ENCODE measurements at places on chromosomes 2 and 18.

- DNase-seq = no peak
Measured at GRCh38 chr2:69067026-69067630, 54.1 kb downstream of the ANTXR1 start.

GRCh38 chr18:21242141-21242779 lies at the start of gene GREB1L:
GREB1L (plus strand) TSS chr18:21242232; CDS start chr18:21383519, 141,287 bp downstream.
- DNase-seq = peak; percentile 19

DNA sequence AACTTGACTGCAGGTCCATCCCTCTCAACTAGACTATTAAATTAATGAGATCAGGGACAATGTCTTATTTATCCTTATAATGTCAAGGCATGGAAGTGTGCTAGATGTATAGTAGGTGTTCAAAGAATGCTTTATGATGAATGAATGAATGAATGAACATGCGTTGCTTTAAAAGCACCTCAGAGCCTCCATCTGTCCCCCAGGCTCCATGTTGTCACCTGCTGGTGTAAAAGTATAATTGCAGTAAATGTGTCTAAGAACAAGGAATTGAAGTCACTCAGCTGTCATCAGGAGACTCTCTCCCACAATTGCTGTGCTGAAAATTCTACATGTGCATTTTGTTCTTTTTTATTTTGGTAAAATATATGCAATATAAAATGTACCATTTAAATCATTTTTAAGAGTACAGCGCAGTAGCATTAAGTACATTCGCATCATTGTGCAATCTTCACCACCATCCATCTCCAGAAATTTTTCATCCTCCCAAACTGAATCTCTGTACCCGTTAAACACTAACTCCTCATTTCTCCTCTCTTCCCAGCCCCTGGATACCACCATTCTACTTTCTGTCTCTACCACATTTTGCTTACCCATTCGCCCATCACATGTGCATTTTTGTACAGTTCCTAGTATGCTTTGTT lies 52.6 kb downstream of the GNAL start:
- no peak for DNase-seq

- no peak for DNase-seq
Measured at GRCh38 chr2:237927135-237927534, 39.7 kb upstream of the UBE2F start.

DNA sequence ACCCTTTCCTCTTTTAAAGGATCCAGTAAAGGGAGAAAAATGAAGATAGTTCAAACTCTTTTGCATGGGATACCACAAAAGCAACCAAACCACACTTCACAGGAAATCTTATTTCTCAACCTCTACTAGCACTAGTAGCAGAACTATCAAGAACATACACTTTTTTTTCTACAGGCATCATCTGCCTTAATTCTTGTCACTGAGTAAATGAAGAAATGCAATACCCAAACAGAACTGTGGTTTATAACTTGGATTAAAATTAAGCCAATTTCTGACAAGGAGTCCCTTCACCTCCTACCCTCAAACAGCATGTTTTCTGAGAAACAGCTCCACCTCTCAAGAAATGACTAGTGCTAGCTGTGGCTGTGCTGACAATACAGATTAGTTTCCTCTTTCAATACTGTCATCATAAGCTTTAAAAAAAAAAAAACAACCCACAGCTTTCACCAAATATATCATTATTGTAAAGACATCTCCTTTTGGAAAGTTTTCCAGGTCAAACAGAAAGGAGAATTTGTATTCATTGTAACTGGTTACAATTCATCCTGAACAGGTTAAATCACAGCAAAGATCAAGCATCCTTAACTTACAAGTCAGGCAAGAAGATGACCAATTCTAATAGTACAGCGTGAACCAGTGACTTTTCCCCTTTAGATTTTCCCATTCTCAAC lies 44.4 kb downstream of the PTPN2 start:
- DNase-seq = peak; percentile 14

DNA sequence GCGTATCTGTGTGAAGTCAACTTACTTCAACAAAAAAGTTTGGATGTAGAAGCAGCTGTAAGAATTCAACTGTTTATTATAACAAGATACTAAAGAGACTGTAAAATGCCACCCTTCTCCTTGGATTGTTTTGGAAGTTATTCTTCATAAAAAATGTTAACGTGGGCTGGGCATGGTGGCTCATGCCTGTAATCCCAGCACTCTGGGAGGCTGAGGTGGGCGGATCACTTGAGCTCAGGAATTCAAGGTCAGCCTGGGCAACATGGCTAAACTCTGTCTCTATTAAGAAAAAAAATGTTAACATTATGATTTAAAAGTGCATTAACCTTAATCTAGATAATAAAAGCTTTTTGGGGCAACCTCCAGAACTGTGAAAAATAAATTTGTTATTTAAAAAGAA lies 7.7 kb downstream of the CIAO1 start:
- DNase-seq = no peak

- DNase-seq = no peak
Measured at GRCh38 chr2:33665039-33665438, 65.9 kb upstream of the FAM98A start.

DNA sequence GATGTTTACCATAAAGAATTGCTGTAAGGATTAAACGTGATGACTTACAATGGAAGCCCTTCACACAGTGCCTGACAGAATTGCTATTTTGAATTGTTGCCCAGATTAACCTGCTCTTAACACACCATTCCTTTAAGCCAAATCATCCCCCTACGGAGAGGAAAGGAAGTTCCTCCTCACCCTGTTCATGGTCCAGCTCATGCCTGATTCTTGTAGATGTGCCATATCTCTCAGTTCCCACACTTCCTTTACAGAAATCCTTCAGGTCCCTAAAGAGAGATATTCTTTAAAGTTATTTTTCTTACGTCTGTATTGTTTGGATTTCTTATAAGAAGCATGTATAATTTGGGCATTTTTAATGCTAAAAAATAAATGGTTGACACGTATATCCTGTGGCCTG lies 127.5 kb upstream of the DAPL1 start:
- DNase-seq = no peak

DNA sequence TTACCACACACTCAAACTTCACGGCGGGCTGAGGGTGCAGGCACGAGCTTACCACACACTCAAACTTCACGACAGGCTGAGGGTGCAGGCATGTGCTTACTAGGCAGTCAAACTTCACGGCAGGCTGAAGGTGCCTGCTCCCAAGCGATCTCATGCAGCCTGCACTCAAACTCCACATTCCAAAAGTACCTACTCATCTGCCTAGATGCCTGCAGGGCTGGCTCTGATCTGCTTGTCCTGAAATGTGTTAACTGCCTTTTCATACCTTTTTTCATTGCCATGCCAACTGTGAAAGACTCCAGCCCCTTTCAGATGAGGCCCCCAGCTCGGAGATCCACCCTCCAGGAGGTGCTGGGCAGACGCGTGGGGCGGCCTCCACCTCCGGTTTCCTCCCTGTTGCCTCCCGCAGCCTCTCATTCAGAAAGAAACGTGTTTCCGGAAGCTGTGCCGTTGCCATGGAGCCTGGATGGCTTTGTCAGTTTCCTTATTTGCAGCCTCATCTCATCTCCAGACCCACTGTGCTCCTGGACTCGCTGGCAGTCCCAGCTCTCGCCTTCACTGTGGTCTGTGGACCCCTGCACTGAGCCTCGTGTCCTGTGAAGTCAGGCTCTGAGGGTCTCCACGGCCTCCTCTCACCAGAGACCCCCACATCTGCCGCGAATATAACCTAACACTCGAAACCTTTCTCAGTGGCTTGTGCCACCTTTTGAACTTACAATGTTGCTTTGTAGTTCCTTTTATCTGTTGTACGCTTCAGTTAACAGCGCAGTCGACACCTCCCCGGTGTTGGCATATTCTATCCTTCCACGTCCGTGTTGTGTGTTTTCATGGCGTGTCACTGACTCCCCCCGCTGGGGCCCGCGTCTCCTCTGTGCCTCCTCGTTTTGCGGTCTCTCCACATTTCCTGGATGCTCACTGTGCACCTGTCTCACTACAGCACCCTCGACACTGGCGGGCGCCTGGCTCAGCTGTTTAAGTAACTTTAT lies 106.1 kb upstream of the ALKAL2 start:
- peak; percentile 40 for DNase-seq
